KG1 (cell line): ENCODE measurements at places on chromosomes 11 and 22.

DNA sequence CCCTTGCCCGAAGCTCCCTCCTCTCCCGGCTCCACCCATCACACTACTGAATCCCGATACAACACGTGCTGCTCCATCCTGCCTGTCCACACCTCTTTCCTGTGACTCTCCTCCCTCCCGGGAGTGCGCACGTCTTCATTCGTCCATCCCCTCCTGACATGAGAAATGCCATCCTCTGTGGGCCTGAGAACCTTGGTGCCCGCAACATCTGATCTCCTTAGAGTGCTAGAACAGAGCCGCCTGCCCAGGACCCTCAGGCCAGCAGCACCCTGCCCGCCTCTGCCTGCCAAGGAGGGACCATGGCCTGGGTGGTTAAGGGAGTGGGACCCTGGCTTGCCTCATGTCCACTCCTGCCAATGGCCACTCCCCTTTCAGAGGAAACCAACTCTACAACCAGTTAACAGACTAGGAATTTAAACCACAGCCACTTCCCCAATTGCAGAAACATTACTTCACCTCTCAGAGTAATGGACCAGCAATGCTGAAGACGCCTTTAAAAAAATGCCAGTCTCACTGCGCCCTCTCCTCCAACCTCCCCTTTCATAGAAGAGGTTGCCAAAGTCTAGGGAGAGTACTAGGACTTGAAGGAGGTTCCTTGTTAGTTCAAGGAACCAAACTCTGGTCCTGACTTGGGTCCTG is 466.3 kb downstream of the OPCML start:
- DNase-seq, result no peak

GRCh38 chr11:60498399-60498798 is 5.8 kb downstream of the MS4A12 start:
- DNase-seq, result no peak

DNA sequence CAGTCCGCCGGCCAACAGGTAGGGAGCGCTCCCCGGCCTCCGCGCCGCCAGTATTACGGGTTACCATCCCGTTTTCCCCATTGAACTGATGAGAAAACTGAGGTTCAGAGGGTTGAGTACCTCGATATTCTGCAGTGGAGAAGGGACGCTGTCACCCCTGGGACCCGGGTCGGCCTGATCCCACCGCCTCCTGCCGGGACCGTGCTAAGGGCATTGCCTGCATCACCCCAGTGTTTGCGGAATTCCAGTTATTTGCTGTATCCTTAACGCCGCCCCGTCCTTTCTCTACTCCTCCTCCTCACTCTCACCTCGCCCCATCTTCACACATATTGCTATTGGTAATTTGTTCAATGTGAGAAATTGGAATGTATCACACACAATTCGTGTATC is 370 bp upstream of the A4GALT start:
- no peak for DNase-seq

- no peak for DNase-seq
Observed at GRCh38 chr11:14764179-14764578, 120.6 kb downstream of the PDE3B start.

- DNase-seq, result no peak
Observed at GRCh38 chr11:132821499-132821898, 710.8 kb downstream of the OPCML start.

DNA sequence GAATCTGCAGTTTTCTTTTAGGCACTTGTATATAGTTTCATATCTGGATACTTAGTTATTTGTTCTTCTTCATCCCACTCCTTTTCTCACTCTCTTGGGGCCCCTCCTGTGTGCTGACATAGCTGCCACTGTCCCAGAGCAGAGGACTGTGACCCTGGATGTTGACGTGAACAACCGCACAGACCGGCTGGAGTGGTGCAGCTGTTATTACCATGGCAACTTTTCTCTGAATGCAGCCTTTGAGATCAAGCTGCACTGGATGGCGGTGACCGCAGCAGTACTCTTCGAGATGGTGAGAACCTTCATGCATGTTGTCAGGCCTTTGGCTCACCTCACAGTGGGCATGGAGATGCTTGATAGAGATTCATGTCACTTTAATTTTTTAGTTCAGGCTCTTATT is 50.9 kb upstream of the YWHAH start:
- no peak for DNase-seq

- DNase-seq, result no peak
Observed at GRCh38 chr22:30421695-30422480, 3.7 kb upstream of the MTFP1 start.

DNA sequence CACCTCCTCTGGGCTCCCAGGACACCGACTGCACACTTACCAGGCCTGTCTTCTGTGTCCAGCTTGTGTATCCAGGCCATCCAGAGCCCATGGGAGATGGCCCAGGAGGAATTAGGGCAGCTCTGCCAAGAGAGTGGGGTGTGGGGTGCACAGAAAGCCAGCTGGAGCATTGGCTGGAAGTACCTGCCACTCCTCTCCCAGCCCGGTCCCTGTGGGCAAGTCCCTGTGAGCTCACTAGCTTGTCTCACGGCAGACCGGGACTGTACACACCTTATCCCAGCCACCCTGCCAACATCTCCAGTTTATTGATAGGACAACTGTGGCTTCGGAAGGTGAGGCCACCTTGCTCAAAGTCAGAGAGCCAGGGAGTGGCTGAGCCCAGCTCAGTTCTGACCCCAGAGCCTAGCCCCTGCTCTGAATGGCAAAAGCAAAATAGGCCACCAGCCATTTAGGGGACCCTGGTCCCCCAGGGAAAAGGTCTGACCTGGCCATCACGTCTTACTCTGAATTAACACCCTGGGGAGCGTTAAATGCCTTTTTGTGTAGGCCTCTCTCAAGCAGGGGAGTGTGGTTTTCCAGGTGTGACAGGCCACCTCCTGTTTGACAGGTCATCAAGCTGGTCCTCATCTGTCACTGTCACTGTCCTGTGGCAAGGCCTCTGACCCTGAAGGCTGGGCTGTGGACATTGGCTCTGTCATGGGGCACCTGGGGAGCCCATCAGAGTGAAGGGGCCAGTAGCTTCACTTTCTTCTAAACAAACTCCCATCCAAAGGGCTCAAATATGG is 15.1 kb downstream of the UQCR10 start:
- no peak for DNase-seq

GRCh38 chr22:39580795-39581194 is 10.2 kb downstream of the CACNA1I start:
- DNase-seq, result no peak

DNA sequence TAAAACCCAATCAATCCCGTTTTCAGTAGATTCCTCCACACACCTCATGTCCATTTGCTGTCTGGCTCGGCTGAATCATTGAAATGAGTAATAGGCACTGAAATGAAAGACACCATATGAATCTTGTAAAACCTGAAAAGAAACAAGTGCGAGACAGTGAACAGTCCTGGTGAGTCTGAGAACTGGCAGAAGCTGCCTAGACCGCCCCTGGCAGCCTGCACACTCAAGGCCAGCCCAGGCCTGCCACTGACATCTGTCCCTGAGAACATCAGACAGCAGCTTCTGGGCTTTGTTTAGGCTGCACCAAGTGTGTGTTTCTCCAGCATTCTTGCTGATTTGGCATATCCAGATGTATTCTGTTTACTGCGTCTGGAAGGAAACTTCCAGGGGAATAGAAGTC is 44.8 kb downstream of the ENDOD1 start:
- DNase-seq, result no peak

- no peak for DNase-seq
Observed at GRCh38 chr22:50695421-50696250, 23.0 kb downstream of the SHANK3 start.

- DNase-seq, result no peak
Observed at GRCh38 chr11:102229510-102230123, 87.7 kb upstream of the BIRC3 start.

DNA sequence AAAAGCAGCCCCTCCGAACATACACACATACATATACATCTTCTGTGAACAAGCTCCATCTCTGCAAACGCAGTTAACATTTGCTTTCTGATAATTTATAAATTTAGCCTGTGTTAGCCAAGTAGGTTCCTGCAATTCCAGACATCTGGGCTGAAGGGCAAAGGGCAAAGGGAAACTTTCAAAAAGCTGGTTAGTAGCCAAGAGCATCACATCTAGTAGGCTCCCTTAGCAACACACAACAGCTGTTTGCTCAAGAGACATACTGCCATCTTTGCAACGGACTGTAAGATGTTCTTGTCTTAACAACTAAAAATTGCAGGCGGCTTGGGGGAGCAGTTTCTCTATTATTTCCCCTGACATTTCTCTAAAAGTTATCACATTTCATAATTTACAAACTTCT is 134.9 kb downstream of the RBFOX2 start:
- DNase-seq, result no peak

- no peak for DNase-seq
Observed at GRCh38 chr11:27697679-27698275, 2.5 kb downstream of the BDNF start.
